ENCODE measurements at places on chromosomes 13 and 19.

DNA sequence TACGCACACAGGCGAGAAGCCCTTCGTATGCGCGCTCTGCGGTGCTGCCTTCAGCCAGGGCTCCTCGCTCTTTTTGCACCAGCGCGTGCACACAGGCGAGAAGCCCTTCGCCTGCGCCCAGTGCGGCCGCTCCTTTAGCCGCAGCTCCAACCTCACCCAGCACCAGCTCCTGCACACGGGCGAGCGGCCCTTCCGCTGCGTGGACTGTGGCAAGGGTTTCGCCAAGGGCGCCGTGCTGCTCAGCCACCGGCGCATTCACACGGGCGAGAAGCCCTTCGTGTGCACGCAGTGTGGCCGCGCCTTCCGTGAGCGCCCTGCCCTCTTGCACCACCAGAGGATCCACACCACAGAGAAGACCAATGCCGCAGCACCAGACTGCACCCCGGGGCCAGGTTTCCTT lies 4.7 kb downstream of the ZNF324B start:
- DNase-seq = no peak

DNA sequence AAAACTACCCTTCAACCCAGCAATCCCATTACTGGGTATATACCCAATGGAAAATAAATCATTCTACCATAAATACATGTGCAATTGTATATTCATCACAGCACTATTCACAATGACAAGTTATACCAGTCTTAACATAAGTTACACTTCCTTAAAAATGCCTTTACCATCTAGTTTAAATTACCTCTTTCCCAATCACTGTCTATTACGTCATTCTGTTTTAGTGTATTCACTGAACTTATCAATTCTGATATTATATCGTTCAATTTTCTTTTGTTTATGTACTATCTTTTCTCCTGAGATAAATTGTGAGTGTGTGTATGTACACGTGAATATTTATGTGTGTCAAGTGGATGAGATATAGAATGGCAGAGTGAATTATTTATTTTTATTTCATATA lies 1416.8 kb downstream of the OLFM4 start:
- DNase-seq = no peak

GRCh38 chr19:15195371-15196334 lies 5.1 kb downstream of the NOTCH3 start:
- DNase-seq = peak; percentile 39

DNA sequence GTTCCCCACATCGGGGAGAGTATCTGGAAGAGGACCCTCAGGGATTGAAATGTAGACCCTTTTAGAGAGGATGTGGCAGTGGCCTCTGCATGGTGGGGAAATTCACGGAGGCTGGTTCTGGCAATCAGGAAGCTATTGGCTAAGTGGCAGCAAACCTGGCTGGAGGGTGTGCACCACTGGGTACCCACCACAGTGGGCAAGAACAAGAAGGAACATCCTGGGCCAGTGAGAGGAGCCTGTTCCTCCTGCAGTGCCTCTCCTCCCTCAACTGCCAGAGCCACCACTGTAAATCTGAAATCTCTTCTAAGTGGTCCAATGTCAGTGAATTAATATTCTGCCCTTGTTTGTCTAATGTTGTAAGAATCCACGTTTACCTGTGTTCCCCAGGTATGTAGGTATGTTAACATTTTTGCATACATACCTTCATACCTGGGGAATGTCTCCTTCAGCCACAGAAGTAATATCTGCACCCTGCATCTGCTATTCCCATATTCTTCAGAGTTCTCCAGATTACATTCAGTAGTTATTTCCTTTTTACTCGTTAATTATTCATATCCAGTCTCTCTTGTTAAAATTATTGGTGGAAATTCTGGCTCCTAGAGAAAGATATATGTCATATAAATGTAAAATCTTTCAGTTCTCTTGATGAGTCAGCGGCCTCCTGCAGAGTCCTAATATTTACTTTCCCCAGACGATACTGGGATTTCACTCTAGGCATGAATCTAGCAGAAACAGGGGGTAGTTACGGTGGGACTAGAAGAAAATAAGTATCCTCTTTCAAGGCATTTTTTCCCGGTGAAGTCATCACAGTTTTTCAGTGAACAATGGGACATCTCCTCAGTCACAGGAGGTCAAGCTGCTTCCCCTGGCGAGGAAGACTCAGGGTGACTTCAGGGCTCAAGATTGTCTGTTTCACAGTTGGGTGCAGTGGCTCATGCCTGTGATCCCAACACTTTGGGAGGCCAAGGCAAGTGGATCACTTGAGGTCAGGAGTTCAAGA lies 148.3 kb downstream of the MYO16 start:
- DNase-seq = peak; percentile 12

DNA sequence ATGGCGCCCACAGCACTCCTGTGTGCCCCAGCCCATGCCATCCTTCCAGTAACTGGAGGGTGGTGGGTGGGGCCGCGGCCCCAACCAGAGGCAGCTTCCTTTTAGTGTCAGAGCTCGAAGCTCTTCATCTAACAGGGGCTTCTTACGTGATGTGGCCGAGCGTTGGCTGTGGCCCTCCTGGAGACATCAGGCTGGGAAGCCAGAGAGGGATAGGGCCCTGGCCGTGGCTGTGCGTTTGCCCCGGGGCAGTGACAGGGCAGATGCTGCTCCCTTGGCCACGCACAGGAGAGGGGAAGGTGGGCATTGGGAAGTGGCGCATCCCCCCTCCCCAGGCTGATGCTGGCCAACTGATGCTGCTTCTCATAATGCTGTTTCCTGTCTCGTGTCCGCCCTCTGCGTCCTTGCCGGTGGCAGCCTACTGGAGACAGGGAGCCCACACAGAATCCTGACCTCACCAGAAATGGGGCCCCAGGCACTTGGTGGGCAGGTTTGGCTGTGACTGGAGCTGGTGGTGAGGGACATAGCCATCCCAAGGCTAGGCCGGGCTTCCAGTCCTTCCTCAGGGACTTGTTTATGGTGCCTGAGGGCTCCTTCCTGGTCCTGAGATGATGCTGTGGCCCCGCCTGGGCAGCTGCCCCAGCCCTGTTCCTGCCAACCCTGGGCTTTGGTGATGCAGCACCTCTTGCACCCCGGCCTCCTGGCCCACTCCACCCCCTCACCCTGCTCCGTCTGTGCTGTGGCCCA lies 34.3 kb downstream of the ATP4B start:
- DNase-seq = peak; percentile 25

All from HFFc6 (cell line).